ENCODE measurements at places on chromosomes 3 and 15.

- DNase-seq, result no peak
Measured at GRCh38 chr3:193711964-193712598, 119.1 kb downstream of the OPA1 start.

GRCh38 chr15:70669006-70669602 is 94.3 kb downstream of the UACA start:
- DNase-seq, result no peak

DNA sequence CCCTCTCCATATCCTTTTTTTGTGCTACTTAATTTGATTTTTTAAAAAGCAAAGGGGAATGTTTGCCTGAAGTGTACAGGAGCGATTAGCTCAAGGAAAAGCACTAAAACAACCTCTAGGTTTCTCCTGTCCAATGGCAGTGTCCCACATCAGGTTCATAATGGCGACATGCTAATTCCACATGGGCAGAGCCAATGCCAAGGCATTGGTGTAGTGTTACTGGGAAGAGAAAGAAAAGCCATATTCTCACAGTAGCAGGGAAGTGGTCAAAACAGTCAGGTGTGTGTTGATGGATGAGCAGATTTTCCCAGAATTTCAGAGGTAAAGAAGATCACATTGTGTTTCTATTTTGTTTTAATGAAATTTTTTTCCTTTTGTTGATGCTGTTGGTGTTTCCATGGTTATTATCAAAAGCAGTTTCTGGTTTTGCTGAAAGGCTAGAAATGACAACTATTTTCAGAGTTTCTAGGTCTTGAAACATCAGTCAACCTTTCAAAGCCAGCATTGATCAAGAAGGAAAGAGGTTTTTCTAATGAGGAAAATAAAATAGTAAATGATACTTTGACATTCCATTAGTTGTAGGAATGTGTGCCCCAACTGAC is 65.2 kb downstream of the FNDC3B start:
- peak; percentile 64 for DNase-seq

GRCh38 chr3:148077318-148077923 is 620.3 kb upstream of the AGTR1 start:
- DNase-seq, result no peak

DNA sequence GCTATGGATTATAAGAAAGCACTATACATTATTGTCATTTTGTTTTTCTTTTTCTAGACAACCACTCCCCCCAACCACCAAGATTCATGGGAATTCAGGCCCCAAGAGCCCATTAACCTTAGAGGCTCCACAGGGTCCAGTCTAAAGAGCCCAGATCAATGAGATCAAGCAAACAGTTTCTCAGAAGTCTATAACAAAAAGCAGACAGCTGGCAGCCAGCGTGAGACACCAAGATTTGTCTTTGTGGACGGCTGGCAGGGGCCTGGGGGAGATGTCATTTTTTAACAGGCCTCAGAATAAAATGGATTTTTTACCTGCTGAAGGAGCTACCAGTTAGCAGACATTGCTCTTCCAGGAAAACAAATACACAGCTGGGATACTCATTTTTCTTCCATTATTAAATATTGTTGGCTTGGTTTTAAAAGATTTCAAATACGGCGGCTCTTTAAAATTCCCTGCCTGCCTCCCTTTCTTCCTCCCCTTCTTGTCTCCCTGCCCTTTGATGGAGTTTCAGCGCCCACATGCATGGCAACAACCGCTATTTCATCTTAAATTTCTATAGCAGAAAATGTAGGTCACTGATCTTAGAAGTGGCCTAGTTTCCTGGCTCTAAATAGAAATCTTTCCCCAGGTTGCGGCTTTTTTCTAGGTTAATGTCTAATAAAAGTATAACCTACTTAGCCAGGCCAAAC is 130.6 kb downstream of the FAM174B start:
- DNase-seq, result no peak

DNA sequence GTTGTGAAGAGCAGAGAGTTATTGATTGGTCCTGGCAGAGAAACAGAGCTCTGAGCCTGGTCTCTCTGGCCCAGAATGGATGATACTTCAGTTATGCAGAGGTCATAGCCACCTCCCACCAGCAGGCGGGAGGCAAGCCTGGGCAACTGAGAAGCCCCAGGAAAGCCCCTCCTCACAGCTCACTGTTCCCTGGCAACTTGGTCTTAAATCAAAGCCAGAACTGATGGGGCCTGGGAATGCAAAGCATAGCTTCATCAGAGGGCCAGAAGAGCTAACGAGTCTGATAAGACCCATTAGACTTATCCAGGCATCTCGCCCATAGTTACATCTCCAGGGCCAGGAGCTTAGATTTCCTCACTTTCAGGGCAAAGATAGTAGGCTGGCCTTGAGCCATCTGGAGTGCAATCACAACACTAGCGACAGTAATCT is 5.5 kb upstream of the COLQ start:
- DNase-seq, result peak; percentile 82

- peak; percentile 15 for DNase-seq
Measured at GRCh38 chr15:90683876-90684275, 33.3 kb upstream of the BLM start.

Data from H7 (cell line).